Keratinocyte (primary cell): ENCODE measurements at places on chromosomes 5 and 9. TPM values are rescaled to one million over a fixed set of nuclear protein-coding genes. Genes with fewer than 3 reads are reported as not detected.

Gene CCDC112
- polyA plus RNA-seq = 2.1 to 4.0 TPM (median 3.0 TPM) in 3 replicates

Gene ARID3C
- 0.03 to 0.05 TPM in 2 of 3 replicates, not detected in the other for polyA plus RNA-seq

Gene C5orf58
- polyA plus RNA-seq = not detected in 3 replicates

Gene PCDH1
- polyA plus RNA-seq = 10.0 to 19.9 TPM (median 14.2 TPM) in 3 replicates

Gene PCDHA3
- 0.01 to 0.02 TPM in 2 of 3 replicates, not detected in the other for polyA plus RNA-seq

Gene MVB12B
- 0.54 to 2.5 TPM (median 1.2 TPM) in 3 replicates for polyA plus RNA-seq

Gene CCDC187
- polyA plus RNA-seq = 0.03 to 0.04 TPM in 2 of 3 replicates, not detected in the other

Gene SPEF2
- 0.95 to 1.6 TPM (median 1.1 TPM) in 3 replicates for polyA plus RNA-seq

Gene TSSK1B
- polyA plus RNA-seq = 0.02 to 0.07 TPM (median 0.05 TPM) in 3 replicates

Gene TOR2A
- 2.3 to 5.9 TPM (median 4.1 TPM) in 3 replicates for polyA plus RNA-seq
